ENCODE measurements at places on chromosomes 5 and 9. TPM values are rescaled to one million over a fixed set of nuclear protein-coding genes. Genes with fewer than 3 reads are reported as not detected.

RAB3C gene
- polyA plus RNA-seq, result not detected

MPDZ gene
- 19.3 TPM for polyA plus RNA-seq

FLT4 gene
- 1.6 TPM for polyA plus RNA-seq

ANKRD34B gene
- polyA plus RNA-seq, result 0.25 TPM

PTGER4 gene
- polyA plus RNA-seq, result 7.4 TPM

PCDHB13 gene
- polyA plus RNA-seq, result 1.3 TPM

FOXD4L5 gene
- polyA plus RNA-seq, result not detected

RNF183 gene
- not detected for polyA plus RNA-seq

PCDHGB3 gene
- polyA plus RNA-seq, result 0.82 TPM

CLIC3 gene
- 1.6 TPM for polyA plus RNA-seq

C9orf153 gene
- polyA plus RNA-seq, result not detected

HTR4 gene
- polyA plus RNA-seq, result 2.3 TPM

GRIA1 gene
- polyA plus RNA-seq, result 7.5 TPM

HACD4 gene
- 5.4 TPM for polyA plus RNA-seq

LCN1 gene
- not detected for polyA plus RNA-seq

IFNA2 gene
- not detected for polyA plus RNA-seq

LTC4S gene
- polyA plus RNA-seq, result 6.6 TPM

CNTNAP3B gene
- polyA plus RNA-seq, result 1.6 TPM

SPINK13 gene
- polyA plus RNA-seq, result not detected

BARHL1 gene
- polyA plus RNA-seq, result not detected

VDAC1 gene
- 126 TPM for polyA plus RNA-seq

GCNT1 gene
- 0.79 TPM for polyA plus RNA-seq

CCDC152 gene
- 1.6 TPM for polyA plus RNA-seq

FOXD4 gene
- not detected for polyA plus RNA-seq

PTGDS gene
- 12.2 TPM for polyA plus RNA-seq

GABRA1 gene
- not detected for polyA plus RNA-seq

SMAD5 gene
- 11.9 TPM for polyA plus RNA-seq

SLC1A1 gene
- 5.6 TPM for polyA plus RNA-seq

MORN5 gene
- polyA plus RNA-seq, result not detected

TLE4 gene
- polyA plus RNA-seq, result 7.9 TPM

MCC gene
- 5.5 TPM for polyA plus RNA-seq

GNA14 gene
- 1.0 TPM for polyA plus RNA-seq

CRHBP gene
- not detected for polyA plus RNA-seq

OTP gene
- polyA plus RNA-seq, result not detected

CCL21 gene
- polyA plus RNA-seq, result 2.4 TPM

ADGRD2 gene
- not detected for polyA plus RNA-seq

PIP5KL1 gene
- 4.5 TPM for polyA plus RNA-seq

SIGMAR1 gene
- polyA plus RNA-seq, result 48.1 TPM
